ENCODE measurements at places on chromosomes 12 and 14.
A peak's percentile ranks its signal among the peaks of the same experiment; 100 is the strongest.

DNA sequence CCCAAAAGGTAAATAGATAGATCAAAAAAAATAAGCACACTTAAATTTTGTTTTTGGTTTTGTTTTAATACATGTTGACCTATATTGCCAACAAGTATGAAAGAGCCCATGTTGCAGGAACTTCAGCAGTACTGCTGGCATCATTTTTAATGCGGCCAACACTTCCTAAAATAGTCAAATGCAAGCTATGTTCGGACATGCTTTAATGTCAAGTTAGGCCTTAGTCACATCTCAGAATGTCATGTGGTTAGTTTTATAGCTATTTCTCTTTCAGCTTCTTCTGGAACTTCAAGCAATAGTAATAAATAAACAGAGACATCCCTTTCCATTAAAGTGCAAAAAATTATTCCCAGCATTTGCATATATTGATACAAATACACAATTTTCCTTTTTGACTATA is 153.4 kb downstream of the PIK3C2G start:
- no peak for DNase-seq

DNA sequence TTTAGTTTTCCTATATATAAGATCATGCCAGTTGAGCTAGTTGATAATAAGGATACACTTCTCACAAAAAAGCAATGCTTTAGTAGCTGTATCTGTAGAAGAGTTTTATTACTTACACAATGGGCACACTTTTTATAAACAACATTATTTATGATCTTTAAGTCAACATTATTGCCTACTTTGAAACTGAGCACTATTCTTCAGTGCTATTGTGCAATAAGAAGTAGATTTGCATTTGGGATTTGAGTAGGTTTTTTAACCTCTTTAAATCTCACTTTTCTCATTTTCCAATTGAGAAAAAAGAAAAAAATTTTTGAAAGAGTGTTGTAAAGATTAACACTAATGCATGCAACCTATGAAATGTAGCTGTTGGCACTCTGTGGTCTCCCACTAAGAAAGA is 1198.3 kb downstream of the GALC start:
- no peak for DNase-seq

DNA sequence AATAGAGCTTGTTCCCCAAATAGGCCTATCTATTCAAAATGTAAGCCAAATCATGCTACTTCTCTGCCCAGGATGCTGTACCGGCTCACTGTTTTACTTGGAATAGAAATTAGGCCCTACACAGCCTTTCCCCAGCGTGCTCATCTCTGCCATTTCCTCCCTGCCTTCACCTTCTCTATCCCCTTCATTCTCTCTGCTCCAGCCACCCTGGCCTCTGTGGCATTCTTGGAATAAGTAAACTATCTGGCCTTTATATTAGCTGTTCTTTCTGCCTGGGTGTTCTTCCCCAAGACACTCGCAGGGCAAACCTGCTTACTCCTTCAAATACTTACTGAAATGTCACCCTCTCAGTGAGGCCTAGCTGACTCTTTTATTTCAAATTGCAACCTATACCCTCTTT is 30.9 kb upstream of the DYRK2 start:
- no peak for DNase-seq

DNA sequence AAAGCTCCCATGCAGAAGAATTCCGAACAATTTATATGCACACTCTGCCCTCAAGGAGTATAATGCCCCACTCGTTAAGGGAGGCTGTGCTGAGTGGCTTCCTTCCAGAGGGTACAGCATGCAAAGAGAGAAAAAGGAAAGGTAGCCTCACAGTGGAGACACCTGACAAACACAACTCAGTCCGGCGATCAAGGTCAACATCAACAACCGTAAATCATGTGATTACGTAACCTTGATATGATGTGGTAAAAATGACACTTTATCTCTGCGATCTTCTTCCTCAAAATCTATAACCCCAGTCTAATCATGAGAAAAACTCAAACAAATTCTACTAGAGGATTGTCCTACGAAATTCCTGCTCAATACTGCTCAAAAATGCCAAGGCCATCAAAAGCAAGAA is 400.5 kb upstream of the CCDC196 start:
- no peak for DNase-seq

GRCh38 chr14:99605299-99605961 is 1.4 kb upstream of the CCDC85C start:
- DNase-seq = peak; percentile 51

- no peak for DNase-seq
Measured at GRCh38 chr14:102795060-102795925, 18.0 kb downstream of the TRAF3 start.

DNA sequence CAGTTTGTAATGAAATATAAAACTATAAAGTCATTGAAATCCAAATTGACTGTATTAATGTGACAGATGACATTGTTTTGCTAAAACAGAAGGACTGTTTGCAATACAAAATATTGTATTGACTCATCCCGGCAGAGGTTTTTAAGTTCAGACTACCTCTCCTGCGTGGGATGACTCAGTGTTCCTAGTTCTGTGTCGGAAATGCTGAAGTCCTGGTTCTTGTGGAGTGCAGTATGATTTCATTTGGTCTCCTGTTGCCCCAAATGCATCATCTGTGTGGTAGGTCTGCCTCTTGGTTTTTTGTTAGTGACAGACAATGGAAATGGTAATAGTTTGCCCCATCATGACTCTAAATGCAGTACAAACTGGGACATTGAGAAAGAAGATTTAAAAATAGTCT is 27.8 kb downstream of the PELI2 start:
- no peak for DNase-seq

GRCh38 chr14:95895720-95896119 is 19.1 kb downstream of the TUNAR start:
- DNase-seq = peak; percentile 23

GRCh38 chr14:102557434-102558226 is 34.8 kb upstream of the RCOR1 start:
- no peak for DNase-seq

DNA sequence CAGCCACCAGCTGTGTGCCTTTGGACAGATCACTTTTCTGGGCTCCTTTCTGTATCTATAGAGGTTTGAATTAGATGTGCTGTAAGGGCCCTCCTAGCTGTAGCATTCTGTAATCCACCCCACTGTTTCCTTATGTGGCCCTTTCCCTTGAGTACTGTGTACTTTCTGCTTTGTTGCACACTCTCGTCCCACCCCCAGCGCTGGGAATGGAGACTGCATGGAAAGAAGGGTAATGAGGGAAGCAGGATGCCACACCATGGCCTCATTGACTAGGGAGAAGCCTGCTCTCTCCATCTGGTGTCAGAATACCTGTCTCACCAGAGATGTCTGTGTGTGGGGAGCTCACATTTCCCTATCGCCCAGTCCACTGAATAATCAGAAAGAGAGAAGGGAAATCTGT is 13.6 kb upstream of the GALNT16 start:
- DNase-seq = no peak

DNA sequence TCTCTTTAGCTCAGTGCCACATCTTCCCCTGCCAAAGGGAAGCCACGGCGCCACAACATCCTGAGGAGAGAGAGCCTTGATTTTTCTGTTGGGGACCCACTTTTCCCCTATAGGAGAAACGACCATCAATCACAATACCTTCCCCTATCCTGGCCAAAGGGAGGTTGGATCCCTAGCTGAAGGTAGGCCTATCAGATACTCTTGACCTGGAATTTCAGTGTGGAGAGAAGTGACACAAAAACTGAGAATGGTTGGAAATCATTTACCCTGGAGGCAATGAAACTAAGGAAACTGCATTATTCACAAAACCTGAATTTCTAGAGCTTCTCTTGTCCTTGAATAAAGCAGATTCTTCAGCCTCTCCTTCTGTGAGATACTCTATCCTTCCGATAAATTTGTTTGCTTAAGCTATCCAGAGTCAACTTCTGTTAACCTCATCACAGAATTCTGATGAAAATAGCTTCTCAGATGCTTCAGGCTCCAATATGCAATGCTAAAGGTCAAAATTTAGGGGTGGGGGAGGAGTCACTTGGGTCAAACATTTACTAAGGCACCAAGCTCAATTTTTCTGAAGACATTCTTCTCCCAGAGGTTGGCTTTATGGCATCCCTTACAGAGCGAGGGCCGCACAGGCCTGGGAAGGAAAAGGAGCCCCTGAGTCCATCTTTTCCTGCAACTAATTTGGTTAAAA is 27.0 kb upstream of the DUSP6 start:
- no peak for DNase-seq

- DNase-seq = no peak
Measured at GRCh38 chr14:106174206-106174605, 647.8 kb downstream of the TMEM121 start.

DNA sequence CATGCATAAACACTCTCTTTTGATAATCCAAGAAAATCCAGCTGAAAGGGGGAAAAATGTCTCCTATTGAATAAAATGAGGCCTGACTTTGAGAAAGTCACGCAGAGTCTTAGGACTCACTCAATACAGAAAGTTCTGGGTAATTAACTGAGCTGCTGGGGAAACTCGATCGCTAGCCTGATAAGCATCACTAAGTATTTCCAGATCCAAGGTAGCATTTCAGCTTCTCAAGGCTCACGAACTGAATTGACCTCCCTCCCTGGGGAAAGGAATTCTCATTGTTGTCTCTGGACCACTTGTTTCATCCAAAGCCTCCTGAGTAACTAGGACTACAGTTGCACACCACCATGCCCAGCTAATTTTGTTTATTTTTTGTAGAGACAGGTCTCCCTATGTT is 13.8 kb upstream of the ANAPC5 start:
- no peak for DNase-seq

GRCh38 chr14:78508023-78508422 is 337.9 kb downstream of the NRXN3 start:
- no peak for DNase-seq

GRCh38 chr12:58450868-58451482 is 469.3 kb downstream of the LRIG3 start:
- no peak for DNase-seq

DNA sequence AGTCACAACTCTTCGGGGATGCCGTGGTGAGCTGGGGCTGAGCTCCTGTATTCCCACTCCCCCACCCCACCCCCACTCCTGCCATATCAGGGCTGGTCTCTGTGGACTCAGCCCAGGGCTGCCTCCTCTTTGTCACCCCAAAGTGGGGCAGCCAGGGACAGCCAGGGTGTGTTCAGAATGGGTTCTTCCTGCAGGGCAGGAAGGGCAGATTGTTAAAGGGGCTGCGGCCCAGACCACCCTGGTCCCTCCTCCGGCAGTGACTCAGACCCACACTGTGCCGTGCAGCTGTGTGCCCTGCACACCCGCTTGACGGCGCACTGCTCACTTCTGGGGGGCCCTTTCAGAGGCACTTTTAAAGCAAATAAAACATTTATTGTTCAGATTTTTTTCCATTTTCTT is 9.3 kb downstream of the SLC48A1 start:
- no peak for DNase-seq

DNA sequence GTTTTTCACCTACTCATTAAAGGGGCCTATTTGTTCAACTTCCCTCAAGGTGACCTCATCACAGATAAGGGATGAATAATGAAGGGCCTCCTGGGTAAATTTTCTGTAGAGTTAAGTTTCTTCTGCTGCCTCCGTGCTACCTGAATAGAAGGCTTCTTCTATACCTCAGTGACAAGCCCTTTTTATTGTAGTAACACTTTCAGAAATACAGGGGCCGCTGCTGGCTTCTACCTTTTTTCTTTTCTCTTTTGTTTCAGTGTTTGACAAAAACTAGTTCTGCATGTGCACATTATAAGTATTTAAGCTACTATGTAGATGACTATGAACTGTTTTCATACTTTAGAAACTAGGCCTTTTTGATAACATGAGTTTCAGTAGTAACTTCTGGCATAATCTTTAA is 207.0 kb downstream of the NAV3 start:
- DNase-seq = no peak

GRCh38 chr12:84416626-84417025 is 496.0 kb downstream of the SLC6A15 start:
- no peak for DNase-seq

DNA sequence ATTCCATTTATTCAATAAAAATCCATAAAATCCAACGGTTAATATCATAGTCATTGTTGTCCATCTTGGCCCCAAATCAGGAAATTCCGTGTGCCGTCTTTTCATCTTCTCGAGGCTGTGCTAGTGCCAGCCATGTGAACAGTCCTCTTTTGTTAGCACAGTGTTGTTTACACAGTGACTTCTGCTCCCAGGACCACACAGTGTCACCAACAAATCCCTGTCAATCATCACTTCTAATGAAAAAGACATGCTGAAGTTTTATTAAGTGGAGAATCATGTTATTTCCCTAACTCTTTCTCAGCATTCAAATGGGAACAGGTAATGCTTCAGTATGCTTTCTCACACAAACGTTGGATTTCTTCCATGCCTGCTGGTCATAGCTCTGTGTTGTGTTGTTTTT is 1.9 kb upstream of the SLCO1A2 start:
- DNase-seq = no peak

GRCh38 chr14:99288948-99289347 is 17.0 kb upstream of the BCL11B start:
- DNase-seq = no peak

- no peak for DNase-seq
Measured at GRCh38 chr14:64440494-64440893, 24.8 kb upstream of the AKAP5 start.
